ENCODE measurements at places on chromosomes 12 and 14. TPM values are rescaled to one million over a fixed set of nuclear protein-coding genes. Genes with fewer than 3 reads are reported as not detected.

The CMTM5 gene
- polyA plus RNA-seq = 1.5 TPM

The NTN4 gene
- 19.5 TPM for polyA plus RNA-seq

The RPS6KL1 gene
- 3.3 TPM for polyA plus RNA-seq

The CARMIL3 gene
- 0.43 TPM for polyA plus RNA-seq

The A2ML1 gene
- 0.15 TPM for polyA plus RNA-seq

The SLC6A12 gene
- not detected for polyA plus RNA-seq

DNA sequence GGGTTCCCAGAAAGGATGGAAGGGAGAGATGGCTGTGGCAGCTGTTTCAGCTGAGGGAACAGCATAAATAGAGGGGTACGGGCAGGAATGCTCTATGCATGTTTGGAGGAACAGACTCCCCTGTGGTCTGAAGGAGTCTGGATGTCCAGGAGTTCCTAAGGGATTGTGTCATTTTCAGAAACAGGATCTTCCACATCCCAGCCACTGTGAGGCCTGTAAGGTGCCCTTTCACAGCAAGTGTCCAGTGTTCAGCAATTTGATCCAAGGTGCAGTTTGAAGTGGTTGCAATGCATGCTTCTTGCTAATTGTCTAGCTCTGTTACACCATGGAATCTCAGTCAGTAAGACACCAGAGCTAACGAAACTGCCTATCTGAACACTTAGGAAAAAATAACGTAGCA is 46.7 kb upstream of the TCL1A start:
- DNase-seq = no peak
- H3K27me3 ChIP-seq = peaks cover 5% of the 10 kb centered on the region
- H3K4me3 ChIP-seq = no peak overlapping the region

DNA sequence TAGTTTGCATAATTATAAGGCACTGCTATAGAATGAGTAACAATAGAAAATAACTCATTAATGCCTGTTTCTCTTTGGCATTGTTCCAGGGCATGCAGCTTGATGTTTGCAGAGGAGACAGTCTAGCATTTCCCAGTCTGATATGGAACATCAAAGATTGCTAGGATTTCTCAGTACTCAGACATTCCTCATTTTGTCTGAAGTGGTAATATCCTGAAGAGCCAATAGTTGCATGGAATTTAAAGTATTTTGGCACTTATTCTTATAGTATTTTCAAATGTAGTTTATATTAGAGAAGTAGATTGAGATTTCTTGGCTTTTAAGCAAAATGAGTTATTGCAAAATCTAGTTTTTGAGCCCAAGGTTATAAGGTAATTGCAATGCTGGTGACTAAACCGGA is 337.3 kb upstream of the E2F7 start:
- no peak overlapping the region for H3K4me3 ChIP-seq
- H3K4me1 ChIP-seq = no peaks in the 10 kb centered on the region
- DNase-seq = no peak
- H3K36me3 ChIP-seq = no peaks in the 10 kb centered on the region
- H3K27me3 ChIP-seq = no peaks in the 10 kb centered on the region

GRCh38 chr14:61565836-61566536 is 129.3 kb upstream of the HIF1A start:
- H3K27me3 ChIP-seq = no peaks in the 10 kb centered on the region
- no peak for DNase-seq
- no peaks in the 10 kb centered on the region for H3K36me3 ChIP-seq

DNA sequence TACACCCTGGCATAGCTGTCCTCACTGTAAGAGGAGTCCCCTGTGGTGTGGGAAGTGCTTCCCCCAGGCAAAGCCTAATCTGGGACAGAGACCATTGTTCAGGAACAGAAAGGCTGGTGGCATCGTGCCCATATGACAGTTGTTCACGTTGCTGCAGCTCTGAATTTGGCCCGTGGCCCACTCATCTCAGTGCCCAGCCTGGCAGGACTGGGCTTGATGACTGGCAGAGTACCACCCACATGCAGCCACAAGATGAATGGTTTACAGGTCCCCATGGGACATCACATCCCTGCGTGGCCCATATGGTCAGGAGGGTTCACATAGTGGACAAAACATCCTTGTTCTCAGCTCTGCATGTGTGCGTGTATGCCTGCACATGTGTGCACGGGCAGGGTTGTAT is 17.5 kb downstream of the IQSEC3 start:
- H3K27ac ChIP-seq = no peak overlapping the region
- H3K4me1 ChIP-seq = no peaks in the 10 kb centered on the region
- no peaks in the 10 kb centered on the region for H3K36me3 ChIP-seq
- DNase-seq = no peak
- no peaks in the 10 kb centered on the region for H3K27me3 ChIP-seq

GRCh38 chr12:116876151-116876869 is 4.9 kb downstream of the HRK start:
- H3K27me3 ChIP-seq = no peaks in the 10 kb centered on the region
- peaks cover 2% of the 10 kb centered on the region for H3K4me1 ChIP-seq
- H3K27ac ChIP-seq = no peak overlapping the region
- DNase-seq = no peak
- no peak overlapping the region for H3K4me3 ChIP-seq
- no peaks in the 10 kb centered on the region for H3K36me3 ChIP-seq

- no peak overlapping the region for H3K4me3 ChIP-seq
- H3K27ac ChIP-seq = no peak overlapping the region
- no peaks in the 10 kb centered on the region for H3K36me3 ChIP-seq
- H3K27me3 ChIP-seq = no peaks in the 10 kb centered on the region
- no peak for DNase-seq
- H3K4me1 ChIP-seq = no peaks in the 10 kb centered on the region
These were observed 167.0 kb downstream of the EFCAB11 start for GRCh38 chr14:89787525-89787924.

- H3K27me3 ChIP-seq = no peaks in the 10 kb centered on the region
- peak overlapping the region; percentile 72 for H3K27ac ChIP-seq
- H3K4me1 ChIP-seq = no peaks in the 10 kb centered on the region
- peak; percentile 81 for DNase-seq
- no peak overlapping the region for H3K4me3 ChIP-seq
These were observed 40.9 kb downstream of the NT5DC3 start for GRCh38 chr12:103799857-103800771.
